ENCODE measurements at places on chromosomes 11 and 22. TPM values are rescaled to one million over a fixed set of nuclear protein-coding genes. Genes with fewer than 3 reads are reported as not detected.

GRCh38 chr11:120784566-120785251, 239.2 kb upstream of the TBCEL start:
- no peaks in the 10 kb centered on the region for H3K36me3 ChIP-seq
- peaks cover 94% of the 10 kb centered on the region for H3K27me3 ChIP-seq
- no peak overlapping the region for H3K27ac ChIP-seq

DNA sequence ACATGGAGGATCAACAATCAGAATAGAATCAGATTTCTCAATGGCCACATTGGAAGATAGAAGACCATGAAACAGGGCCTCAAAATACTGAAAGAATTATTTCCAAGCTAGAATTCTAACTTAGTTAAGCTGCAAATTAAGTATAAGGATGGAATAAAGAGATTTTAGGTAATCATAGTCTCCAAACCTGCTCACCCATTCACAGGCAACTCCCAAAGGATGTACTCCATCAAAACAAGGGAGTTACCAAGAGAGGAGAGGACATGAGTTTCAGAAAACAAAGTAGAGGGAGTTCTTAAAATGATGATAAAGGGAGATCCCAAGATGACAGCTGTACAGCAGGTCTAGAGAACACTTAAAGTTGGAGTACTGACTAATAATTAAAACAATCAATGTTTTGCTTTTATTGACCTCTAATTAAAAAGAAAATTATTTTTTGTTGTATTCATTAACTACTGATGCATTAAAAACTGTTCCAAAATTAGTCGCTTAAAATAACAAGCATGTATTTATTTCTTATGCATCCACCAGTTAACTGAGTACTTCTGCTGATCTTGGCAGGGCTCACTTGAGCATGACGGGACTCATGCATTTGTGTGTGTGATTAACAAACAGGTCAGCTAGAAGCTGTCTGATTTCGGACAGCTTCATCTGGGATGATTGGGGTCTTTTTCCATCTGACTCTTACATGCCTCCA, 95.6 kb downstream of the CD44 start:
- H3K27me3 ChIP-seq = no peaks in the 10 kb centered on the region
- peaks cover 33% of the 10 kb centered on the region for H3K4me1 ChIP-seq
- DNase-seq = no peak
- peaks cover 23% of the 10 kb centered on the region for H3K36me3 ChIP-seq

- peak overlapping the region; percentile 64 for H3K4me3 ChIP-seq
- no peak for DNase-seq
- no peaks in the 10 kb centered on the region for H3K36me3 ChIP-seq
These were observed 320 bp downstream of the CLTCL1 start for GRCh38 chr22:19291218-19291579.

GRCh38 chr11:9689721-9690120, 25.8 kb downstream of the SWAP70 start:
- DNase-seq = no peak
- H3K36me3 ChIP-seq = no peaks in the 10 kb centered on the region
- H3K4me1 ChIP-seq = no peaks in the 10 kb centered on the region
- H3K27ac ChIP-seq = no peak overlapping the region

- H3K27ac ChIP-seq = no peak overlapping the region
- H3K4me1 ChIP-seq = no peaks in the 10 kb centered on the region
- H3K36me3 ChIP-seq = no peaks in the 10 kb centered on the region
- H3K27me3 ChIP-seq = peaks cover 46% of the 10 kb centered on the region
- no peak overlapping the region for H3K4me3 ChIP-seq
These were observed 140.1 kb downstream of the ST3GAL4 start for GRCh38 chr11:126495281-126496220.

DNA sequence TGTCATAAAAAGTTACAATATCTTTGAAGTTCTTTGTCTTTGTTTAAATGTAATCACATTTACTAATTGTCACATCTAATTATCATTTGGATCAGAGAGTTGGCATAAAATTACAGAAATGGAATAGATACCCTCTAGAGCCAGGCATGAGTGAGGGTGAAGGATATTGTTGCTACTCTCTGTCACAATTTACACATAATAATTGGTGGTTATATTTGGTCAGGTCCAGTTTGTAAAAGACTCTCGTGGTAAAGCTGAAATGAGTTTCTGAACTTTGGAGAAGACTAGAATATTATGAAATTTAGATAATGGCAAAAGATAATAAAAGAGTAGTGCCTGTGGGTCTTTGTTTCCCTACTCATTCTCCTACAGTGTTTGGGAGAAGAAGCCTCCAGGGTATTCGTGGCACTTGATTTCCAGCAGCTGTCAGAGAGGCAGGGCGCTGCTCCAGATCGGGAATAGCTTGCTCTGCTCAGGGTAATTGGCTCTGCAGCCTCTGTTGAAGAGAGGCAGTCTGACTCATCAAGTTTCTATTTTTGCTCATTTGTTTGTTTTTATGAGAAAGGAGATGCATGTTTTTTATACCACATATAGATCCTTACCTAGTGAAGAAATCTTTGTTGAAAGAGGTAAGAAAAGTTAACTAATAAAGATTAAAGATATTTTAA, 349.9 kb downstream of the CNTN5 start:
- no peaks in the 10 kb centered on the region for H3K27me3 ChIP-seq
- H3K27ac ChIP-seq = no peak overlapping the region
- H3K4me3 ChIP-seq = no peak overlapping the region
- no peaks in the 10 kb centered on the region for H3K4me1 ChIP-seq
- no peaks in the 10 kb centered on the region for H3K36me3 ChIP-seq

- H3K4me1 ChIP-seq = peaks cover 2% of the 10 kb centered on the region
- no peak overlapping the region for H3K4me3 ChIP-seq
- H3K27me3 ChIP-seq = no peaks in the 10 kb centered on the region
- H3K27ac ChIP-seq = no peak overlapping the region
- DNase-seq = no peak
These were observed 15.0 kb upstream of the ESAM start for GRCh38 chr11:124776865-124777645.

- no peak overlapping the region for H3K27ac ChIP-seq
- no peak overlapping the region for H3K4me3 ChIP-seq
- no peaks in the 10 kb centered on the region for H3K36me3 ChIP-seq
- DNase-seq = no peak
- H3K27me3 ChIP-seq = peaks cover 56% of the 10 kb centered on the region
- no peaks in the 10 kb centered on the region for H3K4me1 ChIP-seq
These were observed 568 bp downstream of the SCUBE1 start for GRCh38 chr22:43342347-43343261.

DNA sequence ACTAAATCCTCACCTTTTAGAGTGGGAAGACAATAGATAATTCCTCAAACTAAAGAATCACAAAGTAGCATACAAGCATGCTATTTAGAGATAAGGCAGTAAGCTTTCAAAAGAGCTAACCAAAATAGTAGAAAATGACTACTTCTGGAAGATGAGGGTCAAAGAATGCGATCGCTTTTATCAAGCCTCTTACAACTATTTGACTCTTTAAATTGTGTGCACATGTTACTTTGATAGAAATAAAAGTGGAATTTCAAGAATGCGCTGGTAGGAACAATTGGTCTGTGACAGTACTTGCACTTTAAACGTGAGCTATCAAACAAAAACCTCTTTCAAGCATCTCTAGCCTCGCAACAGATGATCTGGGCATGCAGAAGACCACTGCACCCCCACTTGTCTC, 97.3 kb downstream of the COMMD9 start:
- 0 out of 2 replicates have a peak, but pooled peaks cover 3% of the 10 kb centered on the region for H3K36me3 ChIP-seq
- H3K4me1 ChIP-seq = no peaks in the 10 kb centered on the region
- H3K27me3 ChIP-seq = no peaks in the 10 kb centered on the region
- no peak for DNase-seq
- H3K4me3 ChIP-seq = no peak overlapping the region

DNA sequence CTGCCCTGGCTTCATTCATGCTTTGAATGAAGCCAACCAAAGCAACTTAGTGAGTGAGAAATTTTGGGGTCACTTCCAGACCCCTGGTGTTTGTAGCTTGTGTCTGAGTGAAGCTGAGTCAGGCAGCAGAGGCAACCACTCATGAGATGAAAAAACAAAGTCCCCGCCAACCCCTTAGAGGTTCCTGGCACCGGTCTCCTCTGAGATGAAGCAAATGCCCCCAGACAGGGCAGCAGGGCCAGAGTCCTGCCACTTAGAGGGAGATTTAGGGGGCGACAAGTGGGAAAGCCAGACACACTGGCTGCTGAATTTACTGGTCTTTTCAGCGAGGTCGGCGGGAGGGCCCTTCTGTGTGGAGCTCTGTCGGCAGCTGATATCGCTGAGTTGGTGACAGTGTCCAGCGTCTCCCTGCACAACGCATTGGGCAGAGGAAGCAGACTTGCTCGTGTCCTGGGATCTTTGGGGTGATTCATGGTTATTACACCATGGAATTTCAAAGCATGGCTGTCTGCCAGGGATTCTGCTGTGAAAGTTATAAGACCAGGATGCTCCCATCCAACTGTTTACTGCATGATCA, 482.6 kb downstream of the MIAT start:
- no peaks in the 10 kb centered on the region for H3K27me3 ChIP-seq
- H3K27ac ChIP-seq = no peak overlapping the region
- peaks cover 13% of the 10 kb centered on the region for H3K4me1 ChIP-seq
- no peaks in the 10 kb centered on the region for H3K36me3 ChIP-seq
- H3K4me3 ChIP-seq = no peak overlapping the region
- DNase-seq = no peak

DNA sequence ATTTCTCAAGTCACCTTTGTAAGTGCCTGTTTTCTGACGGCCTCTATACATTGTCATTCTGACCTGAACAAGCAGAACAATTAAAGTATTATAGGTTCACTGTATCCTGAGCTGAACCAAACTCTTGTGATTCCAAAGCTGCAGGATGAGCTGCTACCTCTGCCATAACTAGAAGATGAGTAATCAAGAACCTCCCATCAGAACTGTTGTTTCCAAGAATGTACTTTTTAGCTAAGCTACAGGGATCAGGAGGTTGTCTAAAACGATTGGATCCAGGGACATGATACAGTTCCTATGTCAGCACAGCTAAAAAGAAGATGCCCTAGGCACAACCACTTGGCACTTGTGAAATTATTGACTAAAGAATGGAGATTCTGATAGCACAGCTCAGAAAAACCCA, 288.4 kb upstream of the CCDC90B start:
- H3K27ac ChIP-seq = no peak overlapping the region
- DNase-seq = no peak
- no peaks in the 10 kb centered on the region for H3K4me1 ChIP-seq
- no peaks in the 10 kb centered on the region for H3K36me3 ChIP-seq
- no peaks in the 10 kb centered on the region for H3K27me3 ChIP-seq

GRCh38 chr22:29887358-29887757, 4.4 kb downstream of the MTMR3 start:
- H3K27me3 ChIP-seq = no peaks in the 10 kb centered on the region
- peaks cover 25% of the 10 kb centered on the region for H3K4me1 ChIP-seq
- no peak overlapping the region for H3K4me3 ChIP-seq
- DNase-seq = no peak

GRCh38 chr11:75242722-75243600, 2.4 kb downstream of the TPBGL start:
- DNase-seq = no peak
- no peaks in the 10 kb centered on the region for H3K4me1 ChIP-seq
- no peaks in the 10 kb centered on the region for H3K36me3 ChIP-seq
- H3K4me3 ChIP-seq = no peak overlapping the region
- peaks cover 57% of the 10 kb centered on the region for H3K27me3 ChIP-seq

DNA sequence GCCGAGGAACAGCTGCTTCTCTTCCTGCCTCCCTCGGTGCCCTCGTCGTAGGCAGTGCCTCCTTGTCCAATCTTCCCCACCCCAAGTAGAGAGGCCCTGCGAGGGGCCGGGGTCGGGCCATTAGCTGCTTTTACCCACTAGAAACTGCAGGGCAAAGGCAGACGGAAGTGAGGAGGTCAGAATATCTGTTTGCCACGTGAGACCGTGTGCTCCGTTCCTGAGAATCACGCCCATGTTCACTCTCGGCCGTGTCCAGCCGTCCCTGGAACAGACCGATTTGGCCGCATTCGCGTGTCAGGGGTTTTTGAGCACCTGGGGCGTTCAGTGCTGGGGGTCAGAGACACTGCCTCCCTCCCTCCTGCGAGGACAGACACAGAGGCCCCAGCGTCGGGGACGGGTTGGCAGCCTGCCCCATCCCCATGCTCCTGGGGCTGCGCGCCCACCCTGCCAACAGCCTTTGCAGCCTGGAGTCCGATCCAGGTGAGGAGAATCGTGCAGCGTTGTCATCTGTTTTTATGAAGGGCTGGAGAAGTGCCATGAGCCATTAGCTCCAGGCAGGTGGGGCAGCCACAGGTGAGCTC, 982.2 kb downstream of the BRD1 start:
- DNase-seq = no peak
- H3K4me3 ChIP-seq = no peak overlapping the region
- no peaks in the 10 kb centered on the region for H3K36me3 ChIP-seq
- H3K4me1 ChIP-seq = no peaks in the 10 kb centered on the region
- H3K27ac ChIP-seq = no peak overlapping the region
- H3K27me3 ChIP-seq = peaks cover 96% of the 10 kb centered on the region

GRCh38 chr22:31616315-31616980, 45.6 kb downstream of the PISD start:
- no peaks in the 10 kb centered on the region for H3K4me1 ChIP-seq
- no peak for DNase-seq
- no peaks in the 10 kb centered on the region for H3K27me3 ChIP-seq
- no peak overlapping the region for H3K4me3 ChIP-seq

DNA sequence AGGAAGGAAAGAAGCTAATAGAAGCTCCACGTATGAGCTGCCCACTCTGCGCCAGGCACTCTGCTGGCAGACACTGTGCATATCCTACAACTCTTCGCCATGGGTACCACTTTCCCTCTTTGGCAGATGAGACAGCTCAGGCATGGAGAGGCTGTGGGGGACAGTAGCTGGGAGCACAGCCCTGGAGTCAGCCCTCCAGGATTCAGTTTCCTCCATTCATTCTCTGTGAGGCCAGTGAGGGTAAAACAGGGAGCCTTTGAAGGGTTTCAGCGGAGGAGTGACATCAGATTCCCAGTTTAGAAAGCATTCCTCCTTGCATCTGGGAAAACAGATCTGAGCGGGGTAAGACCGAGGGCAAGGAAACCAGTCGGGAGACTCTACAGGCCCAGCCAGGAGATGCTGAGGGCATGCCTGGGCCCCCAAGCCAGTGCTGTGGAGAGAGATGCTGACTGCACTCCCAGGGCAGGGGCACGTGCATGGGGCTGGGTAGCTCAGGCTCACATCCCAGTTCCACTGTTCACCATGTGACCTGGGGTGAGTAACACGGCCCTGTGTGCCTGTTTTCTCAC, 58.3 kb upstream of the EMID1 start:
- no peaks in the 10 kb centered on the region for H3K27me3 ChIP-seq
- no peak for DNase-seq
- H3K4me1 ChIP-seq = no peaks in the 10 kb centered on the region
- H3K4me3 ChIP-seq = no peak overlapping the region
- H3K27ac ChIP-seq = no peak overlapping the region

DNA sequence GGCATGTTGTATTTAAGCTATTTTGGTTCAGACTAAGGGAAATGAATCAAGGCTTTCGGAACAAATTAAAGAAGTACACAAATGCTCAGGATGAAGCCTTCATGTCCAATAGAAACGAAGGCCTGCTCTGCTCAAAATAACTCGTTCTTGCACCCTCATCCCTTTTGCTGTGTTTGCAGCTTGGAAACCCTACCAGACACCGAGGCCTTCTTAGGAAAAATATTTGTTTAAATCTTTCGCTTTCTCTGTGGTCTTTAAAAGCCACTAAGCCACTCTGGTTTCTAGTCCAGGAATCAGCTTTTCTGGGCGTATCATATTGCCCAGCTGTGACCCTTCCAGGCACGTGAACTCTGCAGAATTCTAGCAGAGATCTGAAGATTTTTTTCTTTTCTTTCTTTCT, 60.9 kb upstream of the HSPA8 start:
- DNase-seq = no peak
- H3K36me3 ChIP-seq = no peaks in the 10 kb centered on the region
- peaks cover 43% of the 10 kb centered on the region for H3K4me1 ChIP-seq
- H3K27ac ChIP-seq = peak overlapping the region; percentile 92
- no peak overlapping the region for H3K4me3 ChIP-seq

The KDM4D gene
- 0.85 TPM for total RNA-seq

The TIMP3 gene
- total RNA-seq = 79.8 TPM

The SOX6 gene
- total RNA-seq = 4.6 TPM

The TRIM29 gene
- 208 TPM for total RNA-seq

The CEND1 gene
- not detected for total RNA-seq

All from PC-9 (cell line).